ENCODE measurements at places on chromosomes 13 and 19.

DNA sequence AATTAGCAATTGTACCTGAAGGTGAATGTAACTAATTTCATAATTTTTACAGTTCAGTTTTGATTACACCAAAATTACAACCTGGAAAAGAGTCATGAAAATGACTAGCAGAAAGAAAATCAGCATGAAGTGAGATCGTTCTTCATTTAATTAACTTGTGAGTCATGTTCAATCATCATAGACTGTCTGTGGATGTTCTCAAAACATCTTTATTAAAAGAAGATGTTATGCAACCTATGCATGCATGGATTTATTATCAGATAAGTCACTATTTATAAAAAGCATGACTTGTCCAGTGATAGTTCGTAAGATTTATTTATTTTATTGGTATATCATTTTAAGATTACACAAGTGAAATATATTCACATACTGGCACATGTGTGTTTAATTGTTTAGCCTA lies 245.9 kb downstream of the ITGBL1 start:
- DNase-seq, result no peak

DNA sequence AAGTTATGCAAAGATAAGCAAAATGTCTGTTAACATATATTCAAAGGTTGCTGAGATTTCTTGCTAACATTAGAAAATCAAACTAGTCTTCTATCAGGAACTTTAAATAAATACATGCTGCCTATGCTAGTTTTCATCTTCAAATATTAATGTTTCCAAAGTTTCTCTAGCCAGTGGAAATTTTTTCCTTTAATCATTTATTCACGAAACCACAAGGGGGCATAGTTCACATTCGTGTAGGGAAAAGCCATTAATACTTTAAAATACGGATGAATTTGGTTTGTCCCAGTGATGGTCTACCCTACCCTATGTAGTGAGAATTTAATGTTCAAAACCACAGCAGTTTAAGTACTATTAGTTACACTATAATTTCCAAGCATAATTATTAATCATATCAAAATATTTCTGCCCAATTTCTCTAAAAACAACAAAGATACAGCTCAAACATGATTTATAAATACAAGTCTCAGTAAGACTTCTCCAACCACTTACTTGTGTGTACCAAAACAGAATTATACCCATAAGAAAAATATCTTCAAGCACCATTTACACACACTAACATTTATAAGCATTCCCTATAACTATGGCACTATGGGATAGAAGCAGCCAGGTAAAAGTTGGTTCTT lies 16.2 kb downstream of the NUFIP1 start:
- peak; percentile 67 for DNase-seq

- no peak for DNase-seq
Observed at GRCh38 chr13:30998136-30999088, 66.0 kb downstream of the TEX26 start.

DNA sequence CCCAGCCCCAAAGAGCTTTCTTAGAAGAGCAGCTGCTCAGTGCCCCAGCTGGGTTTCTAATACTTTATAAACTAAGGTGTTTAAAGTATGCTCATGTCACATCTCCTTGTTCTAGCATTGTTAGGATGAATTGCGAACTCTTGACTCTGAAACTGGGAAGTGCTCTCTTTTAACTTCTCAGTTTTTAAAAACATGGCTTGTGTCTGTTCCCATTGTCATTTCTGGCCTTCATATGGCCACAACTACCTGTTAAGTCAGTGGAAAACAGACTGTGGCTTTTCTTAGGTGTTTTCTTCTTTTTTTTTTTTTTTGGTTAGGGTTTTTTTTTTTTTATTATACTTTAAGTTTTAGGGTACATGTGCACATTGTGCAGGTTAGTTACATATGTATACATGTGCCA lies 164.7 kb downstream of the KCNRG start:
- no peak for DNase-seq

DNA sequence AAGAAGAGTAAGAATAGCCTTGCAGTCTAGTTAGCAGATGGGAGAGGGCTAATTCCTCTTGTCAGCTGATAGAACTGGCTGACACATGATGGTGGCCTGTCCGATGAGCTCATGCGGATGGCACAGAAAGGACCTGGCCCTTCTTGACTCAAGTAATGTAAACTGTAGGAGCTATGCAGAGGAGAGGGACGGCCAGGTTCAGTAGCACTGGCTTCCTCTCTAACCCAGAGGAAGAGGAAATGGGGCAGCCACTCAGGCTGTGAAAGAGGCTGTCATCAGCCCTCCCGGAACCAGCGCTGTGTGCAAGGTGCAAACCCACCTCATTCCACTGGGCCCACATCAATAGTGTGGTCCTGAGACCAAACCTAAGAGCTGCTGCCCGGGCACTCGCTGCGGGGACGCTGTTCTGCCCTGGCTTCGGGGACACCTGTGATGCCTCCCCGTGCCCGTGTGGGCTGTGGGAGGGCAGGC lies 30.8 kb upstream of the USE1 start:
- no peak for DNase-seq

- DNase-seq, result no peak
Observed at GRCh38 chr13:31862828-31863227, 123.5 kb downstream of the RXFP2 start.

DNA sequence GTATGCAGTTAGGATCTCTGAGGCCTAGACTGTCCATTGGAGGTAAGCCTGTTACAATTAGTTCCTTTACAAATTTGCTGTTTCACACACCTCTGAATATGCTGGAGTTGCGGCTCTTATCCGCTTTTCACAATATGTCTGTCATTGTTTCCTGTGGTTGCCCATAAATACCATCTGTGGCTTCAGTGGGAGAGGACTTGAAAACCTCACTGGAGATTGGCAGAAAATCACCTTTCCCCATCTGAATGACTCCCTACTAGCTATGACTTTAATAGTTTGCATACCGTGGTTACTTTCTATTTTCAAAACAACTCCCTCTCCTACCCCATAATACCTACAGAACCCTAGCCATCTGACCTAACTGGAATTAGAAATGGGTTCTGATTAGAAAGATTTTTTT lies 454.3 kb downstream of the PCDH17 start:
- DNase-seq, result no peak

DNA sequence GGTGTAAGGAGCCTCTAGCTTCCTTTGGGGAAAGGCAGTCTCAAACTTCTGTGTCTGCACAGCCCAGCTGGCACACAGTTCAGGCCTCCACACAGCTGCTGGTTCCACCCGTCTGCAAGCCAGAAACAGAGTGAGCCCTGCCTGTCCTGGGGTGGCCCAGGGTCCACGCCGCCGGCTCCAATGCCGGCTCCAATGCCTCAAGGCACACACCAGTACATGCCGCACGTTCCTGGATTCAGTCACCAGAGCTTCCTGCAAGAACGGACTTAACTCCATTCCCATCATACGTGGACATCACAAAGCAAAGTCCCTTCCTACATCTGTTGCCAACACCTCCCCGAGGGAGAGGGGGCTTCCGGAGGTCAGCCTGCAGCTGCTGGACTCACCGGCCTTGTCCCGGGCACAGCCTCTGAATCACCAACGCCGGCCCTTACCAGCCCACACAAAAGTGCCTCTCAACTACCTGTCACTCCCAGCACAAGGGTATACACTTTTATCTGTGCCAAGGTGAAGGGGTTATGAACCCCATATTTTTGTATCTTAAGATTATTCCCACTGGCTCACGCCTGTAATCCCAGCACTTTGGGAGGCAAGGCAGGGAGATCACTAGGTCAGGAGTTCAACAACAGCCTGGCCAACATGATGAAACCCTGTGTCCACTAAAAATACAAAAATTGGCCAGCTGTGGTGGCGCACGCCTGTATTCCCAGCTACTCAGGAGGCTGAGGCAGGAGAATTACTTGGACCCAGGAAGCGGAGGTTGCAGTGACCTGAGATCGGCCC lies 8.5 kb downstream of the SH3GL1 start:
- DNase-seq, result no peak

GRCh38 chr13:94239135-94239534 lies 240.3 kb downstream of the DCT start:
- DNase-seq, result no peak

- no peak for DNase-seq
Observed at GRCh38 chr13:77503398-77503797, 32.1 kb upstream of the SCEL start.

- DNase-seq, result no peak
Observed at GRCh38 chr13:44172281-44172810, 201.3 kb upstream of the SERP2 start.

- DNase-seq, result no peak
Observed at GRCh38 chr13:100738176-100738855, 63.7 kb upstream of the TMTC4 start.

DNA sequence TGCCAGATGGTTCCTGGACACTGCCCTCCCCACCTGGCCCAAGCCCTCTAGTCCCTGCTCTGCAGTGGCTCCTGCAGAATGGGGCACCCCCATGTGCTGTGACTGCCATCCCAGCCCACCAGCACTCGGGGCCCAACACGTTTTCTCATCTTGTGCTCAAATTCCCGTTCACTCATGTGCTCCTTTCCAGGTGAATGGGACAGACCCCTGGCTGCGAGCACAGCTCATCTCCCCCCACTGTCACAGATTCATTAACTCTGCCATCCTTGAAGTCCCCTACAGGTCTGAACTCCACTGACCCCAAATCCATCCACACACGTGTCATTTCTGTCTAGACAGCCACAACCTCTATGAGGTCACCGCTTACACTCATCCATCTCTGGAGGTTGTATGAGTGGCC lies 23.6 kb downstream of the TUBA3C start:
- no peak for DNase-seq

DNA sequence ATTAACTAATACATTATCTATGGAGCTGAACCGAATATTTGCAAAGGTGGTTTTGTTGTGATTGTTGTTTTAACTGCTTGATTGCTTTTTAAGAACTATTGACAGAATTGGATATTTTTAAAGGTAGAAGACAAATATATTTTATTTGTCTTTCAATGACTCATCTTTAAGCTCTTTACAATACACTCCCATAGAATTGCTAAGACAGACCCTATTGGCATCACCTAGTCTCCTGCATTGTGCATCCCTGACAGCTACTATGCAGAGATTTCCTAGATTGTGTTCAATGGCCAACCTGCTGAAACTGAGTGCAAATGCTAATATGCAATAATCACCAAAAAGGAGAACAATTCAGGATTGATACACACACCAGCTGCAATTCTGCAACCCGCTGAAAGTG lies 19.7 kb upstream of the SCEL start:
- DNase-seq, result no peak

DNA sequence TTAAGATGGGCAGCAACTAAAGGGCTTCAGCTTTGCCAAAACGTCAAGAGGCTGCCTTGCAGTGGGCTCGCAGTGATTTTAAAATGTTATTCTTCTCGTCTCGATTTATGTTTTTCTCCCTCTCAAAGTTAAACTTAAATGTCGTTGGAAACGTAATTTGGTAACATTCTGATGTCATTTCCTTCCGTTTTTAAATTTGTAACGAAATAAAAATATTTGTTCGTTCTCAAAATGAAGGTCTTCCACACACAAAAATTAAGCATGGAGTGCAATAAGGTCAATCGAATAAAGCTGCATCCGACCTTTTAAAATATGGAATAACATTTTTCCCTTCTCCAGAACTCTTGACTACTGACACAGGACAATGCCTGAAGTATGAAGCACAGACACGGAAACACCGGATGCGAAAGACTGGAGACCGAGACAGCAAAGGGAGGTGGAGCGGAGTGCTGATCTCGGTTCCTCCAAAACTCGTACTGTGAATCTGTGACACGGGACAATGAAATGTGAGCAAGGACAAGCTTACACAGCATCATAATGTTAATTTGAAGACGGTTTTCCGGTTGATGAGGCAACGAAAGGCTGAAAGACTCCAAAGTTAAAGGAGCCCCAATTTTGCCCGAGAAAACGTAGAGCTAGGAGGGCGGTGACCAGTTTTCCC lies 850 bp downstream of the MTMR6 start:
- peak; percentile 20 for DNase-seq

DNA sequence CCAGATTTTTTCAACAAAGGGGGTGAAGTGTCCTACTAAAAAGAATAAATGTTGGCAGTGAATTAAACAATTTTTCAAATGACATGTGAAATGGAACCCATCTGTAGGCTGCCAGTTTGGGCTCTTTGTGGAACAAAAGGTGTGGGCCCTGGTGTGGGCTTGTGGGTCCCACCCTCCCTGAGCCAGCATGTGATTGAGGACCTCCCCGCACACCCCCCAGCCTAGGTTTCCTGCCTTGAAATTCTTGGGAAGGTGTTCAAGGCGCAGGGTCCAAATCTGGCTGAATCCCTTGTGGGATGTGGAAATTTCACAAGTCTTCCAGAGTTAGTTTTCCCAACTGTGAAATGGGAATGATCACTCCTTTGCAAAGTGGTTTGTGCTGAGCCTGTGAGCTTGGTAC lies 4.1 kb downstream of the GGN start:
- DNase-seq, result no peak

GRCh38 chr13:98274921-98275487 lies 97.9 kb upstream of the RNF113B start:
- DNase-seq, result no peak

- DNase-seq, result no peak
Observed at GRCh38 chr13:99371956-99372355, 64.8 kb upstream of the GPR183 start.

- DNase-seq, result no peak
Observed at GRCh38 chr19:41422456-41422855, 4.7 kb downstream of the B3GNT8 start.

- no peak for DNase-seq
Observed at GRCh38 chr19:50331221-50331993, 2.2 kb upstream of the KCNC3 start.

GRCh38 chr13:90984756-90985155 lies 362.7 kb upstream of the MIR17HG start:
- DNase-seq, result no peak

DNA sequence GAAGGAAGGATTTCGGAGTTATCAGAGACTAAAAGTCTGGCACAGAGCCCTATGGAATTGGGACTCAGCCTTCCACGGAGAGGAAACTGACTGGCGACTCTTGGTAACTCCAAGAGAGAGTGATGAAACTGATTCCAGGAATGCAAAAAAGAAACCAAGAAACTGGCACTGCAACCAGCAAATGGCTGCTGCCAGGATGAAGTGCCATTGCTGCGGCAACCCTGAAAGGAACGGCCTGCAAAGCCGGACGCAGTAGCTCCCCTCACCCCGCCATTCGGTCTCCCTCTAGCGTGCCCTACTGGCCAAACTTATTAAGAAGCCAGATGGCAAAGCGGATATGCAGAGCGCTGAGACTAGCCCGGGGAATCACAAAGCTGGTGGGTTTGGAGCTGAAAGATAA lies 236.0 kb downstream of the PCDH9 start:
- DNase-seq, result no peak

DNA sequence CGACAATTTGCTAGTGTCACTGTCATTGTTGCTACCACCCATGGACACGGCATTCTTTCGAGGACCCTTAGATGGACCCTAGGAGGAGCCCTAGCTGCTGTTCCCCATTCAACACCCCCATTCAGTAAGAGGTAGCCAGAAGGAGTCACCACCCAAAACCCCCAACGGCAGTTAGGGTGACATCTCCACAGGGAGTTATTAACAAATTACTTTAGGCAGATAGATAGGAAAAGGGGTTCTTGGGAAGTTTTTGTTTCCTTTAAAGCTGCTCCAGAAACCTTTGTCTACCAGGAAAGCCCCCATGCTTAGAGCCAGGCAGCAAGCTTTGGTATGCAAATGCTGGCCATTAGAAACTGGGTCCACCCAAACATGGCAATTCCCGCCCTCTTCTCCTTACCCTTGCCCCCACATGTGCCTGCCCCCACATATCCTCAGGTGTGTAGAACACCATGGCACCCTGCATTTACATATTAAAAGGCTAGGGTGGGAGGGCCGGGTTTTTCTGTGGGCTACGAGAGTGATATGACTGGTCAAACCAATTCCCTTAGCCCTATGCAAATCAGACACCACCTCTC lies 190.9 kb downstream of the SLITRK6 start:
- no peak for DNase-seq
